ENCODE measurements at places on chromosomes 11 and 22.

DNA sequence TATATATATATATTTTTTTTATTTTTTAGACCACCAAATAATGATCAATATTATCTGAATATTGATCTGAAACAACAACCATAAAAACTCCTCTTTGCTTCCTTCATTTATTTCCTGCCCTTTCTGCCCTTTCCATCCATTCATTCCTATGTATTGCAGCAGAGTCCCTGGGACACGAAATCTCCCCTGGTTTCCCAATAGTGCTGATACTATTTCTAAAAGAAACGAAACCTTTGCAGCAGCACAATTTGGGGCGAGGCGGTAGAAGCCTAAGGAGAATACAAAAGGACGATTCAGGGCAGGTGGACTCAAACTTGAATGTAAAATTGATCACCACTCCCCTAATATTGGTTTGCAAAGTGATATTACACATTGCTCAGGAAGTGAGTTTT, 16.9 kb upstream of the AMOTL1 start:
- no peak for DNase-seq

DNA sequence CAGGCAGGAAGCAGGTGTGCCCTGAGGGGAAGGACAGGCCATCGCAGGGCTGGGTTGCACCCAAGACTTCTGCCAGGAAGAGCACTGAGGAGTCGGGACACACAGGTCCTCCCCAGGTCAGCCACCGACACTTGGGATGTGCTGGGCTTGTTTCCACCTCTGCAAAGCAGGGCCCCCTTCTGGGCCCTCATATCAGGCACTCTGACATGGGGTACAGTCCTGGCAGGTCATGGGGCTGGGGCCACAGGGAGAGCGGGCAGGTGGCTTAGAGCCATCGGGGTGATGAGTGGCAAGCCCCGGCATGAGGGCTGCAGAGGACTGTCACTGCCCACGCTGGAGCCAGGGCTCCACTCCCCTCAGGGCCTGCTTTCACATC, 7.9 kb upstream of the ADORA2A start:
- no peak for DNase-seq

DNA sequence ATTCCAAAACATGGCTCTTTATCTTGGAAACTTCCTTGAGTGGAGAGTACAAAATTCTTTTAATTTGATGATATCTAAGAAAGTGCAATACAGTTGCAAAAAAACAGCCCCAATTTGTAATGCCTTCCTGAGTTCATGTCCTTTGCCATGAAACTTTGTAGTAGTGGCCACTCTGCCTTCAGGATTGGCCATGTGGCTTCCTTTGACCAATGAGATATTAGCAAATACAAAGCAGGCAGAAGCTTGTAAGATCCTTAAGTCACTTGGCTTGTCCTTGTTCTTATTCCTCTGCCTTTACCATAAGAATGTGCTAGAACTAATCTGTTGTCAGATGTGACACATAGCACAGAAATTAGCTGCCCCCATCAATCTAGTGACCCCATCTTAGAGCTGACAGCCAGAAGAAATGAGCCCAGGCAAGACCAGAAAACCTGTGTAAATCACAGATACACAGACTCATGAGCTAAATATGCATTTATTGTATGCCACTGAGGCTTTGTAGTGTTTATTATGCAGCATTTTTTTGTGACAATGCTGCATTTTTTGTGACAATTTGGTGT, 29.8 kb upstream of the BLID start:
- no peak for DNase-seq

GRCh38 chr11:100991541-100991940, 138.1 kb downstream of the PGR start:
- DNase-seq = no peak

Data from kidney (tissue), 22 donors.